ENCODE measurements at places on chromosomes 16 and 17.
A peak's percentile ranks its signal among the peaks of the same experiment; 100 is the strongest.

GRCh38 chr16:17173281-17173680 lies 297.5 kb downstream of the XYLT1 start:
- no peak for DNase-seq

DNA sequence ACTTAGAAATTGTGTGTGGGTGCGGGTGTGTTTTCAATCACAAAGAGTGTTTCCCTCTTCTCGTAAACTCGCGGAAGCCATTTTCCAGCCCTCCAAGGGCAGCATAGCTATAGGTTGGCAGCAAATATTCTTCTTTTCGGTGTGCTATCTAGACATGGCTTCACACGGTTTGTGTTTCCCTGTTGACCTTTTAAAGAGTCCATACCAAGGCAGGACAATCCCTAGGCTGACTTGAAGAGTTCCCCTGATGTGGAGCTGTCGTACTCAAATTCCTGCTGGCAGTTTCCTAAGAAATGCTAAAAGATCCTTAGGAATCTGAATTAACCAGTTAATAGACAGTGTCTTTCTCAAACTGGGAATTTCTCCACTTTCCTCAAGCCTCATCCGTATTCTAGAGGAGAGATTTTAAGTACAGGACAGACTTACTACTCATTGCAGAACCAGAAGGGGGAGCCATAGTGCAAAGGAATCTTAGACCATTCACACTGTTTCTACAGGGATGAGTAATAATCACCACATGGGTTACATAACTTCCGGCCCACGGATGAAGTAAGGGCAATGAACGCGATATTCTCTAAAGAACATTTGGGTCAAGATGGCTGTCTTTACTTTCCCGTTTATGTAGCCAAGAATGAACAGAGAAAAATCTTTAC lies 288.6 kb upstream of the ELAC2 start:
- DNase-seq, result peak; percentile 40

GRCh38 chr17:50664788-50665458 lies 30.2 kb downstream of the ABCC3 start:
- no peak for DNase-seq

DNA sequence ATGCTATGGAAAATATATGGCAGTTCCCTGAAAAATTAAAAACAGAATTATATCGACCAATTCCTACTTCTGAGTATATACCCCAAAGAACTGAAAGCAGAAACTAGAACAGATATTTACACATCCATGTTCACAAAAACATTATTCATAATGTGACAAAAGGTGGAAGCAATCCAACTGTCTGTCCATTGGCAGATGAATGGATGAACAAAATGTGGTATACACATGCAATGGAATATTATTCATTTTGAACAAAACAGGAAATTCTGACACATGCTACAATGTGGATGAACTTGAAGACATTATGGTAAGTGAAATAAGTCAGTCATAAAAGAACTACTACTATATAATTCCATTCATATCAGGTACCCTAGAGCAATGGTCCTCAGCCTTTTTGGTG lies 263.5 kb upstream of the AXIN2 start:
- DNase-seq, result no peak

GRCh38 chr16:8173111-8173644 lies 417.1 kb downstream of the TMEM114 start:
- peak; percentile 82 for DNase-seq

DNA sequence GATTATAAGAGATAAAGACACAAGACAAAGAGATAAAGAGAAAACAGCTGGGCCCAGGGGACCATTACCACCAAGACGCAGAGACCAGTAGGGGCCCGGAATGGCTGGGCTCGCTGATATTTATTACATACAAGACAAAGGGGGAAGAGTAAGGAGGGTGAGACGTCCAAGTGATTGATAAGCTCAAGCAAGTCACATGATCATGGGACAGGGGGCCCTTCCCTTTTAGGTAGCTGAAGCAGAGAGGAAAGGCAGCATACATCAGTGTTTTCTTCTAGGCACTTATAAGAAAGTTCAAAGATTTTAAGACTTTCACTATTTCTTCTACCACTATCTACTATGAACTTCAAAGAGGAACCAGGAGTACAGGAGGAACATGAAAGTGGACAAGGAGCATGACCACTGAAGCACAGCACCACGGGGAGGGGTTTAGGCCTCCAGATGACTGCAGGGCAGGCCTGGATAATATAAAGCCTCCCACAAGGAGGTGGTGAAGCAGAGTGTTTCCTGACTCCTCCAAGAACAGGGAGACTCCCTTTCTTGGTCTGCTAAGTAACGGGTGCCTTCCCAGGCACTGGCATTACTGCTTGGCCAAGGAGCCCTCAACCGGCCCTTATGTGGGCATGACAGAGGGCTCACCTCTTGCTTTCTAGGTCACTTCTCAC lies 63.9 kb upstream of the ARL4D start:
- no peak for DNase-seq

DNA sequence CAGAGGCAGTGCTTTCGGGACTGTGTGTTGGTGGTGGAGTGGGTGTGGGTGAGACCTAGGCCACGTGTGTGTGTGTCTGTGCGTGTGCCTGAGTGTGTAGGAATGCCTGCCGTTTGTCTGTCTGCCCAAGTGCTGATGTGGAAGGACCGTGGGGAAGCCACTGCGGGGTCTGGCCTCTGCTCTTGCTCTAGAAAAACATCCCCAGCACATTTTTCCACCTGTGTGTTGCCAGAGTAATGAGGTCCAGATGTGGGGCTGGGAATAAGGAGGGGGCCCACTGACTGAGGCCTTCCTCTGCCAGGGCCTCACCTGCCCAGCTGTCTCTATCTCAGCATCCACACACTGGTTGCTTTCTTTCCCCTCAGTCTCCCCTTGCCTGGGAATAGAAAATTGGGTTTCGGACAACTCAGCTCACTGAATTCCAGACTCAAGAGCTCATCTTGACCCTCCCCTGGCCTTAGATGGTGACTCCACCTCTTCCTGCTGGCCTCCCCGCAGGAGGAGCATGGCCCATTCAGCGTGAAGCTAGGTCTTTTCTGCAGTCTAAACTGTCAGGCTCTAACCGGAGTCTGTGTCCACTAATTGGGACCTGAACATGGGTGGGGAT lies 7.6 kb downstream of the SGCA start:
- DNase-seq, result no peak

GRCh38 chr17:8345052-8345690 lies 5.5 kb downstream of the ODF4 start:
- no peak for DNase-seq

DNA sequence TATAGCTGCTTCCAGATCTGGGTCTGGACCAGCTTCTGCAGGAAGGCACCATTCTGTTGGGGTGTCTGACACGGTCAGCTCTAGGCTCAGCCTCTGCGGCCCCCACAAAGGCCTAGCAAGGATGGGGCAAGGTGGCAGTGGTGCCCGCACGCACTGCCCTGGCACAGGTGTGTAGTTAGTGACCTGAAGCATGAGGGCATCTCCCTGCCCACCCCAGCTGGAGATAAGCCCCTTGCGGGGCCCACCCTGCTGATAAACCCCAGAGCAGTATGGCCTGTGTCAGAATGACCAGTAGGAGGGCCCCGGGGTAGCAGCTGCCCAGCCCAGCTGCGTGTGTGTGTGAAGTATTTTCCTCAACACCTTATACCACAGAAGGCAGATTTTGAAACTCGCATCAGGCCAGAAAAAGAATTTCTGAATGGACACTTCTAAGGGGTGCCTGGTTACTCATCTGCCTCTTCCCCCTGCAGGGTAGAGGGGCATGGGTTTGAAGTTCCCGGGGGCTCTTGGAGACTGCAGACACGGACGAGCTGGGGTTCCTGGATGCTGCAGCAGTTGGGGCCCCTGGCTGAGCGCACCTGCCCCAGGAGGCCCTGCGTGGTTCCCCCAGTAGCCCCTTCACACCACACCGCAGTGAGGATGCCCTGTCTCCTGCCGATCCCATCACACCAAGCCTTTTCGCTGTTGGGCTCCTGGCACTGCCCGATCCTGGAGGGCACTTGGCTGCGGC lies 4.5 kb downstream of the ARHGDIA start:
- peak; percentile 30 for DNase-seq

GRCh38 chr17:62668091-62668804 lies 40.8 kb downstream of the MRC2 start:
- no peak for DNase-seq

DNA sequence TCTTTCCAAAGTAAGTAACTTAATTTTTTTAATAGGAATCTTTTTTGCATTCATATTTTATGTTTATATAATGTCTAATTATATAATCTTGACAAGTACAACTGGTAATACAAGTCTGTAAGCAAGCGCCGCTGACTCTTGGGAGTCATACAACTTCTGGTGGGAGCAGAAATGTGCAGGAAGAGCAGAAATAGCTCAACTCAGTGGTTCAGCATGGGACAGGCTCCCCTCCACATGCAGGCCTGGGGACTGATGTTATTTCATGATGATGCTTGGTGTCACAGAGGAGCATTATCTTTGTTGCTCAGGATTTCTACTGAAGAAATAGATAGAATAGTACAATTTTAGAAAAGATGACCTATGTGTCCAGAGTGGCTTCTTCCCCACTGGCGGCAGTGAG lies 10.7 kb downstream of the UQCRC2 start:
- DNase-seq, result no peak

GRCh38 chr16:54285414-54286089 lies 1.0 kb downstream of the IRX3 start:
- DNase-seq, result no peak

DNA sequence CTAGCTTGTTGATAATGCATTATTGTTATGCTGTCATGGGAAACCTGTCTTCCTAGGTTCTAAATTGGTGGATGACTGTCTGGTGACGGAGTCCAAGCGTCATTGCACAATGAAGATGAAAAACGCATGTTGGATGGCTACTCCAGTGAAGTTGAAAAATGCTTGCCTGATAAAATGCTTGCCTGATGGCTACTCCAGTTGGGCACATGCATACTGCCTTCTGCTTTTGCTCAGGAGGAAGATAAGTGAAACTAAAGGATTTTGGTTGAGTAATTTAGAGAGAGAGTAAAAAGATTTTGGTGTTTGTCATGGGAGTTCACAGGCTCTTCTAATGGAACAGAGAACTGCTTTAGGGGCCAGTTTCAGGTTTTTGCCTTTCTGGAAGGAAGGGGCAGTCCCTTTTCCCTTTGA lies 118.6 kb downstream of the PRKCA start:
- no peak for DNase-seq

GRCh38 chr17:31310260-31310659 lies 3.6 kb downstream of the EVI2B start:
- DNase-seq, result no peak

GRCh38 chr17:28623696-28624095 lies 9.7 kb upstream of the RSKR start:
- DNase-seq, result no peak

DNA sequence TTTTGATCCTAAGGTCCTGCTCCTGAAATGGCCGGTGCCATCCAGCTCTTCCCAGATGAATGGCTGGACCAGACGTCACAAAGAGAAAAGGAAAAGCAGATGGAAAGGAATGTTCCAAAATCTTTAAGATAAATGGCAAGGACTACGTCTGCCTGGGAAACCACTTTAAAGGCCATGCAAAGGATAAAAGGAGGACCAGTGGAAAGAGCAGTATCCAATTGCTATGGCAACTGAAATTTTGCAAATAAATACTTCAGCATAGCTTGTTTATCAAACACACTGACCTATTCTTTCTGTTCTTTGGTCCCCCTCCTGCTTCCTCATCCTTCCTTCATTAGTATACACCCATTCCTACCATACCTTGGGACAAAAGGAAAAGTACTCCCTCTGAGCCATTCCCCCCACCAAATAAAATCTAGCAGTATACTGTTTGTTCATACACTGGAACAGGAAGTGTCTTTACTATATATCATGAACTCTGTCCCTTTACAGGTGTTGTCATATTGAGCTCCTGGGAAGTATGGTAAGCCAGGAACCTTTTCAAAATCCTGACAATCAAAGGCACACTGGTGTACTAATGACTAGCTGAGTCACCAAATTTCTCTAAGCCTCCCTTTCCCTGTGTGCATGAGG lies 37.2 kb upstream of the NUFIP2 start:
- peak; percentile 25 for DNase-seq

DNA sequence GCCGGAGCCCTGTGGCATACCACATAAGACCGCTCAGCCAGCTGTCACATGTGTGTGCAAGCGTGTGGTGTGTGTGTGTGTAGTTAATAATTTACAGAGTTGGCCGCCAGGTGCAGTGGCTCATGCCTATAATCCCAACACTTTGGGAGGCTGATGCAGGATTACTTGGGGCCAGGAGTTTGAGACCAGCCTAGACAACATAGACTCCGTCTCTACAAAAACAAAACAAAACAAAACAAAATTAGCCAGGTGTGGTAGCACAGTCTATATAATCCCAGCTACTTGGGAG lies 20.4 kb downstream of the SOCS1 start:
- DNase-seq, result peak; percentile 10

- DNase-seq, result no peak
These were observed 24.5 kb downstream of the CDK5RAP3 start for GRCh38 chr17:47995241-47995935.

DNA sequence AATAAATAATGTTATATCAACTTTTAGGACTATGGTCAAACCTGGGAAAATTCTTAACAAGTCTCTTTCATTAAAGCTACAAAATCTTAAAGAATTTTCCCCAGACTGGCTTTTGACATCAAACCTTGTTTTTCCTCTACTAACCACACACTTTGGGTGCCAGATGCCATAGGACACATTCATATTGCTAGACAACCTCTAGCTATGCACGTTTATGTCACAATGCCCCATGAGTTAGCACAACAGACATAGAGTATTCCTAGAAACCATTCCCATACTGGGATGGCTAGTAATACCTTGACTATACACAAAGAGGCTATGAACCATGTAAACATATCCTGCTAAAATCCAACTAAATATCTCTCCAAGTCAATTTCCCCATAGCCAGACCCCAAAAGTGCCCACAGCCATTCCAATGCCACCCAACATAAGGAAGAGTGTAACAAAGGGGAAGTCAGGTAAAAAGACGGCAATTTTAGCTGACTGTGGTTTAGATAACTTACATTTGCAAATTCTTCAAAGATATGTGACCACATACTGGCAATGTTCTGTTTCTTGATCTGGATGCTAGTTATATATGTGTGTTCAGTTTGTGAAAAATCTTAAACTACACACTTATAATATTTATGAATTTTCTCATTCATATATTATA lies 23.4 kb downstream of the SMURF2 start:
- no peak for DNase-seq

DNA sequence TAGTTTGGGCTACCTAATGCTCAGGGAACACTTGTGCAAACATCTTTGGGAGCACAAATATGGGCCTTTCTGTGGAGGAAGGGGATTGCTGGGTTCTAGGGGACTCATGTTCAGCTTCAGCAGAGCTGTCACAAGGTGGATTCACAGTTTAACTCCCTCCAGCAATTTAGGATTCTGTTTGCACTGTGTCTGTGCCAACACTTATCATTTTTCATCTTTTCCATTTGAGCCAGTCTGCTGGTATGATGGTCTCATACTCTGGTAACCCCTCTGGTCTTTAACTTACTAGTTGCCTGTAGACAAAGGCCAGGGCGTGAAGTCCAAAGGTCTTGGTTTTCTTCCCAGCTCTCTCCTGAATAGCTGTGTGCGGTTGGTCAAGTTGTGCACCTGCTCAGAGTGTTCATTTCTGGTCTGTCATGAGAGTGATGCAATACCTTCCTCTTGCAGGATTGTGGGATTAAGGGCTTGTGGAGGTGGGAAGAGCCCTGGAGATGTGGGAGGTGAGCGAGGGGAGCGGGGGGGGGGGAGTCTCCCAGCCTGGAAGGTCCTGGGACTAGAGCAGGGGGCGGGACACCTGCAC lies 152.6 kb downstream of the CMIP start:
- no peak for DNase-seq

Measured in HT-29 (cell line).